ENCODE measurements at places on chromosomes 2 and 18.

- no peak for DNase-seq
Observed at GRCh38 chr2:89000235-89000634, 308.8 kb downstream of the RPIA start.

GRCh38 chr18:61241260-61241853 lies 91.9 kb upstream of the CDH20 start:
- no peak for DNase-seq

DNA sequence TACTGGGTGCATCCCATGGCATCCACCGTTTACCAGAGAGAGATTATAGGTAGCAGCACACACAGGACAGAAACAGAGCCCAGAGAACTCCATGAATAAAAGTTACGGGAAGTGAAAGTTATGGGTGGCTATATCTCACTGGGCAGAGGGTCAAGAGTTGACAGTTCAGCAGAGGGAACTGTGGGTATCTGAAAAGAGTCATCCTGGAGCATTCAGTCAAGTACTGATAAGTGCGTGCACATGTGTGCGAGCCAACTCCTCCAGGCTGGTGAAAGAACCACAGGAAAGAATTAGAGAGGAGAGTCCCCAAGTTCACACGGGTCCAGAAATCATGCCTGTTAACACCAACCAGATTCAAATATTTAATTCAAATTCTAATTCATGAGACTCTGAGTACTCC lies 1588.2 kb downstream of the LRP1B start:
- DNase-seq = no peak

GRCh38 chr2:9663008-9663879 lies 32.4 kb upstream of the YWHAQ start:
- DNase-seq = no peak

- DNase-seq = no peak
Observed at GRCh38 chr2:197883354-197884032, 79.1 kb downstream of the PLCL1 start.

GRCh38 chr2:175372704-175373701 lies 191.5 kb upstream of the ATP5MC3 start:
- no peak for DNase-seq

DNA sequence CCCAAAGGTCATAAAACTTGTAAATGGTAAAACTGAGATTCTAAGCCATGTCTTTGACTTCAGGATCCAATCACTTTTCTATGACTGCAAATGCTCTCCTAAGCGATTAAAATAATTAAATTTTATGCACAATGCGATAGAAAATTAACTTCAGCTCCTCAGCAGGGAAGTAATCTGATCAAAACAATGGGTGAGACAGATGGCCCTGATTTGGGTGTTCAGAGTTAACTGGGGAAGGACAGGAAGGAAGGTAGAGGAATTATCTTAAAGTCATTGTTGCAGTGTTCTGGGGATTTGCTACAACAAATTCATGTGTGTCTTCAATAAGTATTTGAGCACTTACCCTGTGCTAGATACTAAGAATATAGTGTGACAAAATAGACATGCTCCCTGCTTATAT lies 446.0 kb upstream of the MEX3C start:
- no peak for DNase-seq

- DNase-seq = peak; percentile 54
Observed at GRCh38 chr2:75608684-75609333, 37.8 kb upstream of the MRPL19 start.

DNA sequence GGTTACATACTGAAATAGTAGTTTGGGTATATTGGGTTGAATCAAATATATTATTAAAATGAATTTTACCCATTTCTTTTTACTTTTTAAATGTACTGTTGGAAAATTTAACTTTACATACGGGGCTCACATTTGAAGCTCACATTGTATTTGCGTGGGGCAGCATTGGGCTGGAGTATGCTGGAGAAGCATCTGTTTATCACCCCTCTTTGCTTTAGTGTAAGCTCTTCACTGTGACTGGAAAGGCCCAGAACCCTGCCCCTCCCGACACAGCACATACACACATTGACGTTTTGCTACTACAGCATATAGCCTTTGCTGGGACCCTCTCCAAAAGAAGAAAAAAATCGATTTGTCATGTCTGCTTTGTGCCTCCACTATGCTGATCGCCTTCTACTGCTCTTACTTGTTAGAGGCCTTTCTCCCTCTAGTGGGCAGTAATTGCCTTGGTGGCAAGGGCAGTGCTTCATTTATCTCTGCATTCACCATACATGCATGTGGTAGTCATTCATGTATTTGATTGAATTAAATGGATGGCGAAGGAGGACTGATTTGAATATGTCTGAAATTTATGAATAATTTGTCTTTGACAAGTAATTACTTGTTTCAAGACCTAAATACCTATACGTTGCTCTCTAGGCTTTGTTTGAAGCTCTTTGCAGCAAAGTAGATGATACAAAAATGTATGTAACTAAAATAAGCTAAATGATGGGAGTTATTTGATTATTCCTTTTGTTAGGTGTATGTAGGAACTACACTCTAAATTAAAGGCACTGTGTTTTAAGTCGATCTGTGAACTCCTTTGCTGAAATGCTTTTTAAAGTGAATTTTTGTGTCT lies 37.4 kb downstream of the VAPA start:
- no peak for DNase-seq

GRCh38 chr18:49529596-49529995 lies 32.3 kb upstream of the LIPG start:
- no peak for DNase-seq

- DNase-seq = no peak
Observed at GRCh38 chr2:75607988-75608683, 38.4 kb upstream of the MRPL19 start.

DNA sequence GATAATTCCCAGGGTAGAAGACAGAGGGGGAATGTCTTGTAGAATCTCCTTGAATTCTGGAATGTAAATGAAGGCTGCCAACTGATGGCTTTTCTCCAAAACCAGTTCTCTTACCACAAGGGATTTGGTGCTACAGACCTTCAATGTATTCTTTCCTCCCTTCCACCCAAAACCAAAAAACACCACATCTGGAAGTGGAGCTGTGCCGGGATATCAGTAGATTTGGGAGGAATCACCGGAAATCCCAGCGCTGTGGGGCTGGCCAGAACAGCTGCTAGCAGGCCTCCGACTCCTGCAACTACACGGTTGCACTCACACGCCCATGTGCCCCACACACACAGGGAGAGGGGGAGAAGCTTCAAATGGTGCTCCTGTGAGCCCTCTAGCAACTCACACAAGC lies 45.7 kb downstream of the RPL31 start:
- DNase-seq = no peak

- DNase-seq = no peak
Observed at GRCh38 chr2:62406573-62407043, 99.4 kb downstream of the TMEM17 start.

DNA sequence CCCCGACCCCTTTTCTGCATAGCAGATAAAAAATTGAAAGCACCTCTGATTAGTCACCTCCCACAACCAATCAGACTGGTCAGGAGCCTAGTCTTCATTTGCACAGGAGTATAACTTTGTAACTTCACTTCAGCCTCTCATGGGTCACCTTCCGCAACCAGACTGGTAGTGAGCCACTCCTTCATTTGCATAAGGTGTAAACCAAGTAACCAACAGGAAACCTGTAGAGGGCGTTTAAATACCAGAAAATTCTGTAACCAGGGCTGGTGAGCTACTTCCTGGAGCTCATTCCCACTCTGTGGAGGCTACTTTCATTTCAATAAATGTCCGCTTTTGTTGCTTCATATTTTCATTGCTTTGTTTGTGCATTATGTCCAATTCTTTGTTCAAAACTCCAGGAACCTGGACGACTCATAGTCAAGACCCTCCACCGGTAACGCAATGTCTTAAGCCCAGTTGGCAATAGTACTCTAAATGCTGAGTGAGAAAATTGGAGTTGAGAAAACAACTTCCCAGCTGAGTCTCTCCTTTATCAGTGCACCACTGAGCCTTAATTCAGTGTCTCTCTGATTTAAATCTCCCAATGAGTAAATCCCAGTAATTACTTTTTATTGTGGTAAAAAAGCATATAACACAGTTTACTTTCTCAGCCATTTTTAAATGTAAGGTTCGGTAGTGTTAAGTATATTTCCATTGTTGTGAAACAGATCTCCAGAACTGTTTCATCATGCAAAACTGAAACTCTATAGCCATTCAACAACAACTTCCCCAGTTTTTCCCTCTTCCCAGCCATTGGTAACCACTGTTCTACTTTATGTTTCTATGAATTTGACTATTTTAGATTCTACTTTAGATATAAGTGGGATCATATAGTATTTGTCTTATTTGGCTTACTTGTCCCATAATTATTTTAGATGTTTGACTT lies 392.7 kb upstream of the SLC8A1 start:
- DNase-seq = no peak

- no peak for DNase-seq
Observed at GRCh38 chr18:46321955-46322354, 217.8 kb downstream of the HAUS1 start.

DNA sequence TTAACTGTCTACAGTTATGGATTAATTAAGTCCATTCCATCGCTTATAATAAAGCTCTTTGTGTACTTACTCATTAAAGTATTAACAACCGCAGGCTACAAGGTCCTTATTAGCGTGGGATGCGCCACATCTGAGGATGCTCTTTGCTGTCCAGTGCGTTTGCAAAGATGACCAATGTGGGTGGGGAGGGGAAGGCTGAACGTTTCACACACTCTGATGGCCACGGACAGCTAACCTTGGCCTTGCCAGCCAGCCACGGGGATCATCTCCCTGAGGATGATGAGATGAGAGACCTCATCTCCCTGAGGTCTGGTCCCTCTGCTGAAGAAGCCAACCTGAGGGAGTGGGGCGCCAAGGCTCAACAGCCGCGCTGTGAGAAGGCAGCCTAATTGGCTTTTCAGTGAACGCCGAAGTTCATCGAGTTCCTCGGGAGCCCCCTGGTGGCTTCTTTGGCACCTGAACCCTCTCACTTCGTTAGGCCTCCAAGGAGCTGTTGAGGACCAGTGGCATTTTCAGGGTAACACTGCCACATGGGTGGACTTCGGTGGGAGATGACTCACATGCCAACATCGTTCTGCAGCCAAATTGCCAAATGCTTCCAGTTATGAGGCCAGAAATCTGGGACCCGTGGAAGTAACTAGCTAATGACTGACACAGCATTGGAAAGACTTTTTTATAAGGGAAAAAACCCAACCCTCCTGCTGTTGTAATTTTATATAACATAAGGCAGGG lies 69.3 kb upstream of the SEC11C start:
- DNase-seq = peak; percentile 23

DNA sequence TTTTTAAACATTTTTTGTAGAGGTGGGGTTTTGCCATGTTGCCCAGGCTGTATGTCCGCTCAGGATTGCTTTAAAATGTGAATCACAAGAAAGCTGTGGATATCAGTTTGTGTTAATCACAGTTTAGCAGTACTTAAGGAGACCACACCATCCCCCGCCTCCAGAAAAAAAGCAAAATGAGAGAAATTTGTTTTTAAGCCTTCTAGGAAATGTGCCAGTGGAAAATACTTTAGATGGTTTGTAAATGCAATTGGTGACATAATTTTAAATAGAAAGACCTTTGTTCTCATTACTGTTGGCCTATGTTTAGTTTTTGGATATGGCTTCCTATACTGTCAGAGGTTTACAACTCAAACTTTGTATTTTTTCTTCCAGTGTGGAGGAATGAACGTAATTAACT lies 27.0 kb downstream of the GCA start:
- DNase-seq = no peak

DNA sequence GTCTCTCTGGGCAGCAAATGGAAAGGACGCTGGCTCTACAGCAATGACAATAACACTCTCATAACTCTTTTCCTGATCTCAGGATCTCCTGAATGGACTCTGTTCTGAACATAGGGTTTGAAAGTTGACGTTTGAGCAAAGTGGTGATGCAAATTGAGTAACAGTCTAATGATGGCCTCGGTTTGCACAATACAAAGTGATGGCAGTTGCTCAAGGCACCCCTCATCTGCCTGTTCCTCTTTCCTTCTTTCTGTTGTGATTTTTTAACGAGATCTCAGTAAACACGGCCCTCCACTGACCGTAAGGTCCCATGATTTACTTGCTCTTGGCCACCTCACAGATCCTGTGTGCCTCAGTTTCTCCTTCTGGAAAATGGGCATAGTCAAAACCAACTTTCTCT lies 303.6 kb downstream of the SLC8A1 start:
- no peak for DNase-seq

- no peak for DNase-seq
Observed at GRCh38 chr2:100968146-100969145, 33.6 kb upstream of the RPL31 start.

DNA sequence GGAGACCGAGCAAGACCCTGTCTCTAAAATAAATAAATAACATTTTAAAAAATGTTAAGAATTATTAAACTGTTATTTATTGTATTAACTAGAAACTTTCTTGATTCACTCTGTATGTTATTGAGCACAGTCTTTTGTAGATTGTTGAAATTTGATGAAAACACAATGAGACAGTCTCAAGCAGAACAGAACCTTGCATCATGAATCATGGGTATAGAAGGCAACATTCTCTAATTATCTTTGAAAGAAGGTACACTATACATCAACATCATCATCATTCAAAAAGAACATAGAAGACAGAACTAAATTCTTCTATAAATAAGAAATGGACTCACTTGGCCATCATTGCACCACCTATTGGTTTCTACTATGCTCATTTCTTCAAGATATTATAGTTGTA lies 67.7 kb downstream of the SLC8A1 start:
- no peak for DNase-seq

DNA sequence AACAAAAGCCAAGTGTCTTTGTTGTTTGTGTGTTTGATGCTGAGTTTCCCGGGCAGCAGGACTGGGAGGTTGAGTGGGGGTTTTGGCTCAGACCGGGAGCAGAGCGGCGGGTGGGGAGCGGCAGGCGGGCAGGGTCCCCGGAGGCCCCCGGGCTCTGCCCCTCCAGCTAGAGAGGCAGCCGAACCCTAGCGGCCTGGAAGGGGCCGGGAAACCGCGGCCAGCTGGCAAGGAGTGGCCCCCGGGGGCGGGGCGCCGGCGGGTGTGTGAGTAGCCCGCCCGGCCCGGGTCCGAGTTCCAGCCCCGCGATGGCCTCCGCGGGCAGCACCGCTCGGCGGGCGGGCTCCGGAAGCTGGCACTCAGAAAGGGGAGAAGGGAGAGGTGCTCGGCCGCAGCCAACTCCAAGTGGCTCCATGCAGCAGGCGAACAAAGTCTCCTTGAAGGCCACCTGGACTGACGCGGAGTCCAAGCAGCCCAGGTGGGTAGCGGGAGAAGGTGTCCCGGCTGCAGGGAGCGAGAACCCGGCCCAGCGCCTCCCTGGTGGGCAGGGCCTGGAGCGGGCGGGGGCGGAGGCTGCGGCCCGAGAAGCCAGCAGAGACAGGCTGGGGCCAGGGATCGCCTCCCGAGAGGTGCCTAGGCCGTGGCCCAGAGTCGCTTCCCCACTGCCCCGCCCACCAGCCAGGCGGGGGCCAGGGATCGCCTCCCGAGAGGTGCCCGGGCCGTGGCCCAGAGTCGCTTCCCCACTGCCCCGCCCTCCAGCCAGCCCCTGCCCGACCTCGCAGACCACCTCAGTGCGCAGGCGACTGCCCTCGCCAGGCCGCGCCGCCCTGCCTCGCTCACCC lies at the start of gene ANKRD53:
Gene ANKRD53 (plus strand): TSS at position 290 of the 839 bp plus-strand sequence. CDS start 16 bp downstream, at position 306.
- no peak for DNase-seq

Data from GM18507 (cell line).